Renal pelvis (tissue), 12 donors: ENCODE measurements at places on chromosomes 7 and 10.

DNA sequence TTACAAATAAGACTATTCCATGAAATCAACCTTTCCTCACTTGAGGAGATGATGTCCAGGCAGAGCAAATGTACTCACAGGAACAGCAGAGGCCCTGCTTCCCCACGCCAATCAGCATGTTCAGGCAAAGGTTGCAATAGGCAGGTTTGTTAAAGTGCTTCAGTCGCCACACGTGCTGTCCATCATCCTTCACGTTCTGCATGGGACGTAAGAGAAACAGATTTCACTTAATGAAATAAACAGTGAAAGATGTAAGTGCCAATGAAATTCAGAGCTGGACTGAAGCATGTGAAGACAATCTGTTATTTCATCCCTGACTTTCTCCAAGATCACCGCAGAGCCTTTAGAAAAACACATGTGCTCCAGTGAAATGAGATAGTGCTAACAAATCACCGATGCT lies 217.4 kb downstream of the DGKB start:
- DNase-seq = no peak

DNA sequence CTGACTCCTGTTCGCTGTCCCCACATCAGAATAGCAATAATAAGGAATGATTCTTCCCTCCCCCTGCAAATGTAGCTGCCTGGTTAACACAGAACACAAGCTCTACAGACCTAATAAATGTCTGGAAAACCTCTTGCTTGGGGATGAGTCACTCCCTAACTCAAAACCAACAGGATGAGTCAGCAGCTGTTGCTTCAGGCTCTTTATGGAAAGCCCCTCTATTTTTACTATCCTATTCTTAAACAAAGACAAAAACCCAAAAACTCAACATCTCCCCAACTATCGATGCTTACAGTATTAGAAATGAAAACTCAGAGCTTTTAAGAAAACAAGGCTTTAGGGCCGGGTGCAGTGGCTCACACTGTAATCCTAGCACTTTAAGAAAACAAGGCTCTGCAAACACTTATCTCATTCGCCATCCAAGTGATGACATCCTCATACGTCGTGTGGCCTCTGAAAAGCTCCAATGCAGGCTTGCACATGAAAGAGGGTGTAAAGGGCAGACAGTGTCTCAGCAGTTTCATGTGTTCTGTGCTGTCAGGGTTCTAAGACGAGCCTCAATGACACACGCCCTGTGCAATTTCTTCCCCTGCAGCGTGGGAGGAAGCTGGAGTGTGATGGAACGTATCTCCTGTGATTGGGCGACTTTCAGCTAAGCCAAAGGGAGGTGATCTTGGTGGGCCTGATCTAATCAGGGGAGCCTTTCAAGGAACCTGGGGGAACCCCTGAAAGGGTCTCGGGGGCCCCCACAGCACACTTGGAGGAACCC lies 70.1 kb downstream of the AMZ1 start:
- no peak for DNase-seq

- DNase-seq = no peak
These were observed 97.9 kb upstream of the IKZF1 start for GRCh38 chr7:50206453-50207250.

GRCh38 chr7:156998988-156999957 lies 11.2 kb downstream of the MNX1 start:
- DNase-seq = no peak

GRCh38 chr10:123972481-123973401 lies 81.1 kb upstream of the CPXM2 start:
- DNase-seq = no peak

DNA sequence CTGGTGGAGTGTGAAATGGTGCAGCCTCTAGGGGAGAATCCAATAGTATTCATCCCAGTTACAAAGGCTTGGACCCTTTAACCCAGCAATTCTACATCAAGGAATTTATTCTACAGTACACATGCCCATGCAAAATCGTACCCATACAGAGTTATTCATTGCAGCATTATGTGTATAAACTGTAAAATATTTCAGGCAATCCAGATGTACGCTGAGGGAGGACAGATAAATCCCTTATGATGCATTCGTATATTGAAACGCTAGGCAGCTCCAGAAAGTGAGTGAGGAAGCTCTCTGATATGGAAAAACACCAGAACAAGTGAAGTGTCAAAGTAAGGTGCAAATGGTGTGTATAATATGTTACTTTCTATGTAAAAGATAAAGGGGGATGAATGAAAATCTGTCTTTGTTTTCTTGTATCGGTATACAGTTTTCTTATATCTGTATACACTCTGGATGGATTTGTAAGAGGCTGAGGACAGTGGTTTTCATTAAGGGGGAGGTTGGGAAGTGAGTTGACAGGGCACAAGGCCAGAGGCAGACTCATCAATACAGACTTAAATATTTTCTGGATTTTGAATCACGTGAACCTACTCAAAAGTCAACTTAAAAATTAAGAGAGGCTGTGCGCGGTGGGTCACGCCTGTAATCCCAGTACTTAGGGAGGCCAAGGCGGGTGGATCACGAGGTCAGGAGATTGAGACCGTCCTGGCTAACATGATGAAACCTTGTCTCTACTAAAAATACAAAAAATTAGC lies 17.1 kb downstream of the VWA2 start:
- DNase-seq = no peak

- no peak for DNase-seq
These were observed 158.8 kb downstream of the SKAP2 start for GRCh38 chr7:26705567-26705966.

GRCh38 chr7:17580141-17580540 lies 281.7 kb downstream of the AHR start:
- DNase-seq = no peak

- no peak for DNase-seq
These were observed 346.0 kb upstream of the BMPER start for GRCh38 chr7:33559324-33559710.

- no peak for DNase-seq
These were observed 21.2 kb downstream of the PRXL2A start for GRCh38 chr10:80429521-80429973.

DNA sequence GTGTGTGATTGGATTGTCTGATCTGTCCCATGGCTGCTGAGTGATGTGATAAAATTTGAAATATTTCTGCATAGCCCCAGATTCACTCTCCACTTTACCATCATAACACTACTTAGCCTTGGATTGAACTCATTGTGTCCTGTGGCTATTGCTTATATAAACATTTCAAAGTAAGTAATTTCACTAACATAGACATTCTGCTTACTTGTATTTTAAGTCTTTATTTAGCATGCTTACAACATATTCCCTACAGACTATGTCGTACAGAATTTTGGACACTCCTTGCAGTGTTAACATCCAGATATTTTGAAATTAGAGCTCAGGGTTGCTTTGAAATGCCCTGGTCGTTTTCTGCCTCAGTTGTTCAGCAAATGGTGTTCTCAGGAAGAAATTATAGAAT lies 117.6 kb downstream of the LRRC4 start:
- no peak for DNase-seq

DNA sequence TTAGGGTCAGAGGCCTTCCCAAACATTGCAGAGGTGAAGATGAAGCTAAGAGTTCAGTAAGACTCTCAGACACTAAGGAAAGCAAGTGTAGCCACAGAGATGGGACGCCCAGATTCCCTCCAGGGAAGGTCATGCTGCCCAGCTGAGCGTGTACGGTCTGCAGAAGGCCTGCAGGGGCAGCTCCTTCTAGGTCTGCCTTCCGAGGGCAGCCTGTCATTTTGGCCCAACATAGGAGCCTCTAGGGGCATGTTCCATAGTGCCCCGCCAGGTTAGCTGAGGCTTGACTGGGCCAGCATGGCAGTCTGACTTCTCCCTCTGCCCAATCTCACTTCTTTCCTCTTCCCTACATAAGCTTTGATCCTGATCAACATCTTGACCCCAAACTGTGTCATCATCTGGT lies 130.7 kb downstream of the PIP4K2A start:
- no peak for DNase-seq

DNA sequence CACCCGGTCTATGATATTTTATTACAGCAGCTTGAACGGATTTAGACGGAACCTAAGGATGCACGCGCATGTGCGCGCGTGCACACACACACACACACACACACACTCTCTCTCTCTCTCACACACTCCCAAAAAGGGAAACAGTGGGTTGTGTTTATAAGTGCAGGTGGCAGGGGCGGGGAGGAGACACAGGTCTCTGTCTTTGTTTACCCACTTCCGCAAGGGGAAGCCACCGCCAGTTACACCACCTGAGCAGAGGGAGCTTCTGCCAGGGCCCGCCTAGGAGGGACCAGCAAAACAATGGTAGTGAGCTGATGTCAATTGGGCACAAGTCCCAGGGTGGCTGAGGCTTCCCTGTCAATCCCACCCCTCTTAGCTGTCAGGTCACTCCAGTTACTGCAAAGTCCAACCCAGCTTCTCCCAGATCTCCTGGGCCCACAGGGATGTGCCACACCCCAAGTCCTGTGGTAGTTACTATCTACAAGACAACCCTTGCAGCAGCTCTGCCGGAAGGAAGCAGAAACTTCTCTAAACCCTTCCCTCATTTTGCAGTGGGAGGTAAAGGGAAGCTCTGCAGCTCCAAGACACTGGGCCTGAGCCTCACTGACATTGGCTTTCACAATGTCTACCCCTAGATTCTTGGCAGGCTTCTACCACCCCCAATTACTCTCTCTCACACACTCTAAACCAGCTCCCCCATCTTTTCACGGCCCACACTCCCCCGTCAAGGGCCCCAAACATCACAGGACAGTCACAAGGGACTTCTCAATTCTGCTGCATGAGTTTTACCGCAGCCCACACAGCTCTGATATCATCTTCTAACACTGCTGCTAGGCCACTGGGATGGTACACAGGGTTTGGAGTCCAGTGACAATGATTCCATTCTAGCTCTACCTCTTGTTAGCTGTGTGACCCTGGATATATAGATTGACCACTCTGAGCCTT lies 17.6 kb downstream of the ANXA11 start:
- DNase-seq = no peak

DNA sequence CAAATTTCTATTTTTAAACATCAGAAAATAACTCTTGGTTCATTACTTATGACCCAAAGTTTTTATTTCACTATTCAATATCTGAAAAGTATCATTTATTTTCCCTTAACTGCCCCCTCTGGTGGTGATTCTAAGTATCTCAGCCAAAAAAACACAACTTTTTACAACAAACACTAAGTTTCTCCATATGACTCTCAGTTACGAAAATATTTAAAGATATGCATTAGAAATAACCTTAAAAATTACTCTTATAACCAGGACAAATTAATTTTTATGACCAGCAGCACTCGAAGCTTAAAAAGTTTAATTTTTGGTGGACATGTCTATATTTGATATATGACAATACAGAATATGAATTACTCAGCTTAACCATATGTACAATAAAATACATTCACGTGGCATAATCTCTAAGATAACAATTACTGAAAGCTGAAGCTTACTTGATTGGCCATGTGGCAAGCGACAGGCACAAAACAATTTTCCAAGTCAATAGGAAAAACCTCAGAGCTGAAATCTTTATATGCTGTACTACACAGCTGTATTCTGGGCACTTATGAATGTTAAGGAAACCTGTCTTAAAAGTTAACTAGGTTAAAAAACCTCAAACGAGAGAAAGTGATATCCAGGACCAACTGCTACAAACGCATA lies 2.3 kb downstream of the HNRNPA2B1 start:
- no peak for DNase-seq

GRCh38 chr7:12582362-12582761 lies 11.8 kb downstream of the SCIN start:
- no peak for DNase-seq
